ENCODE measurements at places on chromosomes 11 and 22. TPM values are rescaled to one million over a fixed set of nuclear protein-coding genes. Genes with fewer than 3 reads are reported as not detected.

DNA sequence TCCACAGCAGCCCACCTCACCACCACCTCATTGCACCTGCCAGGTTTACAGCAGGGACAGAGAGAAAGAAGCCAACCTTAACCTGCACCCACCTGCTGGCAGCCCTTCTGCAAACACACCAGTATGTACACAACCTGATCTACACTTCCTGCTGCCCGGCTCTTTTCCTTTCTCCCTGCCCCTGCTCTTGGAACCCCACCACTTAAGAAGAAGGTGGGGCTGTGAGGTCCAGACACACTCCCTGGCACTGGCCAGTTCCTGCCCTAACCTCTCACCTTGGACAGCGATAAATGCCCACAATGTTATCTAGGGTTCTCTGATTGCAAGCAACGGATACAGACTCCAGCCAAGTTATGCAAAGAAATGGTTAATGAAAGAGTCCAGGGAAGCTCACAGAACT is 10.8 kb upstream of the SLC35C1 start:
- H3K27me3 ChIP-seq, result peaks cover 11% of the 10 kb centered on the region
- H3K4me1 ChIP-seq, result no peaks in the 10 kb centered on the region
- no peak overlapping the region for H3K4me3 ChIP-seq
- no peaks in the 10 kb centered on the region for H3K36me3 ChIP-seq
- H3K27ac ChIP-seq, result no peak overlapping the region

LTO1 gene
- total RNA-seq, result 43.2 TPM

GAL gene
- not detected for total RNA-seq

DCHS1 gene
- 1.8 TPM for total RNA-seq

DNA sequence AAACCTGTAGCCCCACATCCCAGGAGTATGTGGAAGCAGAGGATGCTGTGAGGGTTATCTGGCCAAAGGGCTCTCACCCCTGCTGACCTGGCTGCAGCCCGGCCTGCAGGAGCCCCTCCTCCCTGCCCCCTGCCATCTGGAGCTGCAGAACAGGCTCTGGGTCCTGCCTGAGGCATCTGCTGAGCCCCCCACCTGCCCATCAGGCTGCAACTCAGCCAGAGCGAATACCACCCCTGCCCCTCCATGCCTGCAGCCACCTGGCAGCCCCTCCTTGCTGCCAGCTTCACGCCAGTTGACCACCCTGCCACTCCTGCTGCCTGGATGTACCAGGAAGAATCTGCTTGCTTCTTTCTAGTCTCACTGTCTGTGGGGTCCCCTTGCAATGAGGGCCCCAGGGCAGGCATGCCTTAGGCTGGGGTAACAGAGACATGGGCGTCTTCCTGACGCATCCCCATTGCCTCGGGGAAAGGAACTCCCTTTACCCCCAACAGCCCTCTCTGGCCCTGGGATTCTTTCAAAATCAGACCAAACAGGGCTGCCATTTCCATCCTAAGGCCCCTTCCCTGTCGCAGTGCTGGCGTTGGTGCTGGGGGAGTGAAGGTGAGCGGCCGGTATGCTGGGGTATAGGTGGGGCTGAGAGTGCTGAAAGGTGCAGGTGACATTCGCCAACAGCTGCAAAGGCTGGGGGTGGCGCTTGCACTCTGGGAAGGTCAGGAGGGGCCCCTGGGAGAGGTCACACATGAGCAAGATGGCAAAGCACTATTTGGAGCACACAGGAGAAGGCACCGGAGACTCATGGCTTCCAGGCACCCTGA is 1334.6 kb downstream of the TBC1D22A start:
- H3K27me3 ChIP-seq, result peaks cover 14% of the 10 kb centered on the region
- no peak for DNase-seq
- peaks cover 13% of the 10 kb centered on the region for H3K4me1 ChIP-seq
- H3K36me3 ChIP-seq, result no peaks in the 10 kb centered on the region
